ENCODE measurements at places on chromosomes 5 and 9. TPM values are rescaled to one million over a fixed set of nuclear protein-coding genes. Genes with fewer than 3 reads are reported as not detected.
A peak's percentile ranks its signal among the peaks of the same experiment; 100 is the strongest.

The PCDHB5 gene
- total RNA-seq, result 2.8 TPM

The PCSK5 gene
- 19.9 TPM for total RNA-seq

GRCh38 chr9:114720086-114720676, 38.2 kb upstream of the TEX48 start:
- DNase-seq, result no peak
- H3K4me1 ChIP-seq, result no peaks in the 10 kb centered on the region
- no peaks in the 10 kb centered on the region for H3K27me3 ChIP-seq
- H3K36me3 ChIP-seq, result no peaks in the 10 kb centered on the region

DNA sequence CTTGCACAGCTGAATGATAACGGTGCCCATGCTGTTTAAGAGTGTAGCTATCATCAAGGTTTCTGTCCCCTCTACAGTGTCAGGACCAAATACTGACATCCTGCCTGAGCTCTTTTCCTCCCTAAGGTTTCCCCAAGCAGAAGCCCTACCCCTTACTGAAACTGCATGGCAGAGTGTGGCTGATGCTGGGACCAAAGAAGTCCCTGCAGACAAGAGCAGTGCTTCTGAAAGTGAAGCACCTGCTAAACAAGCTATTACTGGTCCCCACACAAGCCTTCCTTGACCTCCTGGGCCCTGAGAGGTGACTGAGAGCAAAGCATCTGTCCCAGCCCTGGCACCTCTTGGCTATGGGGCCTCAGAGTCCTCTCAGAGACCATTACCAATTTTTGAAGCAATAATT, 56.1 kb downstream of the CFAP90 start:
- H3K4me3 ChIP-seq, result no peak overlapping the region
- H3K36me3 ChIP-seq, result no peaks in the 10 kb centered on the region
- H3K27me3 ChIP-seq, result no peaks in the 10 kb centered on the region
- no peak for DNase-seq
- no peaks in the 10 kb centered on the region for H3K4me1 ChIP-seq
- no peak overlapping the region for H3K27ac ChIP-seq

GRCh38 chr9:38195737-38196161, 126.7 kb upstream of the SHB start:
- no peaks in the 10 kb centered on the region for H3K27me3 ChIP-seq
- no peaks in the 10 kb centered on the region for H3K36me3 ChIP-seq
- H3K4me1 ChIP-seq, result peaks cover 6% of the 10 kb centered on the region
- peak; percentile 29 for DNase-seq

- no peak for DNase-seq
- no peaks in the 10 kb centered on the region for H3K27me3 ChIP-seq
- H3K27ac ChIP-seq, result no peak overlapping the region
- no peaks in the 10 kb centered on the region for H3K4me1 ChIP-seq
Observed at GRCh38 chr5:148951612-148952011, 111.2 kb downstream of the SH3TC2 start.

- H3K27me3 ChIP-seq, result no peaks in the 10 kb centered on the region
- H3K36me3 ChIP-seq, result peaks cover 15% of the 10 kb centered on the region
- no peak overlapping the region for H3K27ac ChIP-seq
- no peak for DNase-seq
- no peak overlapping the region for H3K4me3 ChIP-seq
Observed at GRCh38 chr5:134541736-134542376, 16.4 kb downstream of the JADE2 start.

DNA sequence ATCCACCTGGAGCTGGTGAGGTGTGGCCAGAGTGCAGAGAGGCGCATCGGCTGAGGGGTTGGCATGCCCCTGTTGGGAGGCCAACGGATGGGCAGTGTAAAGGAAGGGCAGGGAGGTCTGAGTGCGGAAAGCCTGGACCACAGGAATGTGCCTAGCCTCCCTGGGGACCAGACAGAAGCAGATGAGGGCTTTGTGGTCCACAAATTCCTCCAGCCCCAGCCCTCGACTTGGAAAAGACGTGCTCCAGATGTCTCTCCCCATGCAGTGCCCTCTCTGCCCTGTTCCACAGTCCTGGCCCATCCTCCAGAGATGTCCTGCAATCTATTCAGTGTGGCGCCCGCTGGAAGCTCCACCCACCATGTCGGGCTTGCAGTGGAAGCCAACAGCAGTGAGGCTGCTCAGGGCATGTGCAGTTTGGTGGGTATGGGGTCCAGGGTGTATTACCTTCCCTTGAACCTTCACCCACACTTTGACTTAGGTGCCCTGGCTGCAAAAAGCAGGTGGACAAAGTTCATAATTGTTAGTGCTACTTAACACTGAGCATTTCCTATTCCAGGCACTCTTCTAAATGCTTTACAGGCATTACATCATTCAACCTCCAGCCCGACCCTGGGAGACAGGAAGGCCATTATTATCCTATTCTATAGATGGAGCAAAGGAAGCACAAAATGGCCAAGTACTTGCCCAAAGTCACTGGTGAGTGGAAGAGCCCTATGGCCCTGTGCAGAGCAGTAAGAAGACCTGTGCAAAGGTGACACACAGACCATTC, 120.2 kb upstream of the SLC25A48 start:
- H3K27ac ChIP-seq, result no peak overlapping the region
- H3K4me3 ChIP-seq, result no peak overlapping the region
- no peak for DNase-seq
- H3K36me3 ChIP-seq, result no peaks in the 10 kb centered on the region
- H3K27me3 ChIP-seq, result no peaks in the 10 kb centered on the region
- peaks cover 12% of the 10 kb centered on the region for H3K4me1 ChIP-seq

DNA sequence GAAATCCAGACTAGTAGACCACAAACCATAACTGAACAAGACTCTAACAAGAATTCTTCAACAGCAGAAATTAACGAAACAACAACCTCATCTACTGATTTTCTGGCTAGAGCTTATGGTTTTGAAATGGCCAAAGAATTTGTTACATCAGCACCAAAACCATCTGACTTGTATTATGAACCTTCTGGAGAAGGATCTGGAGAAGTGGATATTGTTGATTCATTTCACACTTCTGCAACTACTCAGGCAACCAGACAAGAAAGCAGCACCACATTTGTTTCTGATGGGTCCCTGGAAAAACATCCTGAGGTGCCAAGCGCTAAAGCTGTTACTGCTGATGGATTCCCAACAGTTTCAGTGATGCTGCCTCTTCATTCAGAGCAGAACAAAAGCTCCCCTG, 68.6 kb downstream of the VCAN start:
- no peak overlapping the region for H3K27ac ChIP-seq
- no peak for DNase-seq
- H3K4me1 ChIP-seq, result no peaks in the 10 kb centered on the region
- H3K36me3 ChIP-seq, result no peaks in the 10 kb centered on the region
- no peaks in the 10 kb centered on the region for H3K27me3 ChIP-seq

DNA sequence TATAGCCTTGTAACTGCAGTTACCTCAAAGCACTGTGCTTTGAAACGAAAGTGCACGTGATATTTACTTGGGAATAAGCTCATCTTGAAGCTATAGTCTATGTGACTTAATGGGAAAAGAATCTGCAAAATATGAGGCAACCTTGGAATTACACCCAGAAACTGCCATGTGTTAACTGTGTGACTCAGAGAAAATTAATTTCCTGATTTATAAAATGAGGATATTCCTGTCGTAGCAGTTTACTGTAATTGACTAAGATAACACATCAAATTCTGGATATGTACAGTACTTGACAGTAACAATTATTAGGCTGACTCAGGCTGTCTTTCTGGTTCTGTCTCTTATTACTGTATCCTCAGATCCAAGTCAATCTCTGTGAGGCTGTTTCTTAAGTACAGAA, 1079.9 kb upstream of the ACO1 start:
- no peaks in the 10 kb centered on the region for H3K27me3 ChIP-seq
- H3K36me3 ChIP-seq, result no peaks in the 10 kb centered on the region
- H3K4me3 ChIP-seq, result no peak overlapping the region

- no peaks in the 10 kb centered on the region for H3K36me3 ChIP-seq
- H3K27me3 ChIP-seq, result no peaks in the 10 kb centered on the region
- H3K4me1 ChIP-seq, result no peaks in the 10 kb centered on the region
- no peak overlapping the region for H3K27ac ChIP-seq
Observed at GRCh38 chr9:21465859-21466518, 16.1 kb downstream of the IFNE start.

DNA sequence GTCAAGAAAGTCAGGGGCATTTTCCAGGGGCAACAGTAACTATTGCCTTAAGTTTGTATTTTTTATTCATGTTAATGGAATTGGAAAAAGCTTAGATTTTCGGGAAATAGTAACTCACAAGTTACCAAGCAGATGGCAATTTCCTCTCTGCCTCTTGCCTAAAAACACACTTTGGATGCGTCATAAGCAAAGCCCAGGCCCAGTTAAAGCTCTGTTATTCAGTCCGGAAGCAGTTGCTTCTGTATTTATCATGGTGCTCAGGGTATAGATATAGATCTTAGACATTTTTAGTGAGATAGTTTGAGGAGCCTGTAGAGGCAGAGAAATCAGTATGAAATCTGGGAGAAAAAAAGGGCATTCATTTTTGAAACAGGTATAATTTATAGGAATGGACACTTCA, 260.3 kb upstream of the TNC start:
- no peaks in the 10 kb centered on the region for H3K4me1 ChIP-seq
- no peak overlapping the region for H3K4me3 ChIP-seq

- no peak overlapping the region for H3K27ac ChIP-seq
- no peaks in the 10 kb centered on the region for H3K27me3 ChIP-seq
- no peak overlapping the region for H3K4me3 ChIP-seq
- H3K36me3 ChIP-seq, result no peaks in the 10 kb centered on the region
Observed at GRCh38 chr9:101269591-101270283, 115.1 kb downstream of the BAAT start.

DNA sequence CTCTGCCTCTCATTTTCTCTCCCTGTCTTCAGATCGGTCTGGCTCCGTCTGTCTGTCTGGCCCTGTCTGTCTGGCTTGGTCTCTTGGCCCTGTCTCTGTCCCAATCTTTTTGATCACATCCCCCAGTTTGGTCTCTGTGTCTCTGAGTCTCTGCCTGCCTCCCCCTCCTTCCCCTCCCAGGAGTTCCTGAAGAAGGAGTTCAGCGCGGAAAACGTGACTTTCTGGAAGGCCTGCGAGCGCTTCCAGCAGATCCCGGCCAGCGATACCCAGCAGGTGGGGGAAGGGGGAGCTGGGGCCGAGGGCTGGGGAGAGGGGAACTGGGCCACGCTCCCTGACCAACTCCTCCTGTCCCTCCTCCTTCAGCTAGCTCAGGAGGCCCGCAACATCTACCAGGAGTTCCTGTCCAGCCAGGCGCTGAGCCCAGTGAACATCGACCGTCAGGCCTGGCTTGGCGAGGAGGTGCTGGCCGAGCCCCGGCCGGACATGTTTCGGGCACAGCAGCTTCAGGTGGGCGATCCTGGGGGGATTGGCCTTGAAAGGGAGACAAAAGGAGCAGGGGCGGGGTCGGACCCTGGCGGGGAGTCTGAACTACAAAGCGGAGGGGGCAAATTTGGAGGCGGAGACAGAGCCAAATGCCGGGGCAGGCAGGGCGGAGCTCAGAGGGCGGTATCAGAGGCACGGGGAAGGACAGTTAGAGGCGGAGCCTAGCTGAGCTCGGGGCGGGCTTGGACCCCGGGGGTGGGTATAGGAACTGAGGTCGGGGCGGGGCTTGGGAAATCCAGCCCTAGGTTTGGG, 9.0 kb downstream of the RGS14 start:
- peaks cover 69% of the 10 kb centered on the region for H3K4me1 ChIP-seq
- H3K4me3 ChIP-seq, result peak overlapping the region; percentile 38
- no peaks in the 10 kb centered on the region for H3K36me3 ChIP-seq
- no peaks in the 10 kb centered on the region for H3K27me3 ChIP-seq
- peak; percentile 91 for DNase-seq

- no peaks in the 10 kb centered on the region for H3K36me3 ChIP-seq
- H3K4me1 ChIP-seq, result no peaks in the 10 kb centered on the region
- no peaks in the 10 kb centered on the region for H3K27me3 ChIP-seq
- H3K27ac ChIP-seq, result no peak overlapping the region
- DNase-seq, result no peak
Observed at GRCh38 chr5:161311965-161312364, 234.6 kb downstream of the GABRB2 start.

DNA sequence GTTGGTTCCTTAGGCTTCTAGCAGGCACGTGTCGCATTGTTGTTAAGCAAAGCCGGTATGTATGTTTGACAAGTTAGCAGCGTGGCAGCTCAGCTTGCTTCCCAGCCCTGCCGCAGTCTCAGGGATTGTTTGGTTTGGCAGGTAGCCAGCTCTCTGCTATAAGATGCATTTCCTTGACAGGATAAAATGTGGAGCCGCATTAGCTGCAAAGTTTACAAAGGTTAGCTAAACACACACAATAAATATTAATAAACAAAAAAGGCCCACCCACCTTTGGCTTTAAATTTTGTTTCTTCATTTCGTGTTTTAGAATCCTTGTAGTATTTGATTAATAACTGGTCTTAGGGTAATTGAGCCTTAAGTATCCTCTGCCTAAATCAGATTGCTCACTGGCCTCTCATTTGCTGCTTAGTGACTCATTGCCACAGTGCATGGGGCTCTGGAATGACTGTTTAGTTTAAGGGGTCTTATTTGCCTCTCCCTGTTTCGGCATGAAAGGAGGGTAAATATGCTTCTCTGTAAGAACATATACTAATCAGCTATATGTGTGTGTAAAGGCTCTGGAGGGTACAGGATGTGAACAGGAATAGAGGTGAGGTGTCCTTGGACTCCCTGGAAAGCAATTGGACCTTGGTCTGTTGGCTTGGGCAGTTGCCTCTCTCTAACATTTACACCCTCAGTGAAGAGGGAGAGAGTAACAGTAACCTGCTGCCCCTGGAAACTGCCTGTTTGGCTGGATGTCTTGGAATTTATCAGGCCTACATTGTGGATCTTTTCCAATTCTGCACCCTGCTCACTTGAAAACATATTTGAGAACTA, 122.0 kb downstream of the GDNF start:
- H3K27me3 ChIP-seq, result no peaks in the 10 kb centered on the region
- no peak overlapping the region for H3K4me3 ChIP-seq
- H3K27ac ChIP-seq, result no peak overlapping the region
- no peak for DNase-seq
- no peaks in the 10 kb centered on the region for H3K36me3 ChIP-seq

All from upper lobe of left lung (tissue), 6 donors.